ENCODE measurements at places on chromosomes 2 and 18.

- no peak for DNase-seq
Observed at GRCh38 chr2:200225951-200226350, 80.5 kb upstream of the SPATS2L start.

DNA sequence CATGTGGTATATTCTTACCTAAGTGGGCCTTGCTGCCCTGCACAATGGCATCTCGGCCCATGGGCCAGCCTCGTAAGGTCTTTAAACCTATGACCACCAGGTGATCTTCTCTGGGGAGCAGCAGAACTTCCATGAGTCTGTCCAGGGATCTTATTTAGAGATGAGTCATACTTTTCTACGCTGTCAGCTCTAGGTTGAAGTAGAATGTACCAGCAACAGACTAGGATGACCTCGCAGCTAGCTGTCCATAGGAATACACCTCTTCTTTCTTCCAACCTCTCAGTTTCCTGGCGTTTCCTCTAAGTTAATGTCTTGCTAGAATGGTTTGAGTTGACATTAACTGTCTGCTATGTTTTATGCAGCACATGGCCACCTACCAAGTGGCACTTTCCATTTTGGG is 15.6 kb upstream of the CXCR4 start:
- no peak for DNase-seq

DNA sequence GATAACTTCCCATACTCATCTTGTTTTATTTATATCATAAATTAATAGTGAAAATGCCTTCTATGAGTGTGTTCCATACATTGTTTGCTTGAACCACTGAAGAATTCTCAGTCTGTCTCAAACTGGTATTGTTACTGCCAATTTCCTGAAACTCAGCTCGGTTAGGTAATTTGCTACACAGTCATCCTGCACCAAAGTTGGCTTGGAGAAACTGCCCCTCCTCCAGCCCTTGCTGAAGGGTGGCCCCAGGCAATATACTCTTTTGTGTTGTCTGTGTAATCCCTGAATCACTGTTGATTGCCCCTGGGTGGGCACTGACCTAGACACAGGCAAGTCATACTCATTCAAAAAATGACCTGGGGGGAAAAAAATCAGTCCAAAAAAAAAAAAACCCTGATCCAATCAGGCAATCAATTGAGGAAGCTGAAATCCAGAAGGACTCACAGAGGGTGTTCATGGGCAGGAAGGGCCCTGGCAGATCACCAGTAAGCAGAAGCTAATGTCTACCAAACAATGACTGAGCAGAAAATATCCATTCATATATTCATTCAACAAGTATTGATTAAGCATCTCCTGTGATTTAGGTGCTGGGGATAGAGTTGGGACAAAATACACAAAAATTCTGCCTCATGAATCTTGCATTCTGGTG is 3.8 kb upstream of the SESTD1 start:
- DNase-seq = no peak

GRCh38 chr18:12408247-12408869 is 629 bp downstream of the PRELID3A start:
- no peak for DNase-seq

DNA sequence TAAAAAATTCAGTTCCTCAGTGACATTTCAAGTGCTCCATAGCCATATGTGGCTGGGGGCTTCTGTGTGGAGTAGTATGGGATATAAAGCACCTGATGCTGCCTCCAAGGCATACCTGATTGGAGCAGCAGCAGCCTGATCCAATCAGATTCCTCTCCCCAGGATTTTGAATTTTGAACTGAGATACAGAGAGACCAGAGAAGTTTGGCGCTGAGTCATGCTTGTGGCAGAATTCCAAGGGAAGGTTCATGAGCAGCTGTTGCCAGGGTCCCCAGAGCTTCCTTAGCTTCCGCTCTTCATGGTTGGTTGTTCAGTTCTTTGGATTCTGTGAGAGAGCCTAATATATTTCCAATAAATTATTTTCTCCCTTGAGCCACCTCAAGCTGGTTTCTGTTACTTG is 29.0 kb upstream of the CFAP36 start:
- DNase-seq = peak; percentile 2

DNA sequence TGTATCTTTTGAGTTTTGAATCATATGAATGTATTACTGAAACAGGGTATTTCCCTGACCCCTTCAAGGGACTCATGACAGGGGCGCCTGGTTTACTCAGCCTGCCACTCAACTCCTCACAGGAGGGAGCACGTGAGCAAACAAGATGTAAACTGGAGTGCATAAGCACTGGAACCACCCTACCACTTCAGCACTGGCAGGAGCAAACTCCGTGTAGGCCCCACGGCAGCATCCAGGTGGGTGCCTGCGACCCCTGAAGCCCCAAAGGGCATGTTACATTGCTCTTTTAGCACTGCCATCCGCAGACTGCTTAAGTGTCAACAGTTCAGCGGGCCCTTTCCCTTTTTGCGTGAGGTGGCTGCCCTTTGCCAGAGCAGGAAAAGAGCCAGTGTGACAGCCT is 8.2 kb upstream of the DAPL1 start:
- no peak for DNase-seq

DNA sequence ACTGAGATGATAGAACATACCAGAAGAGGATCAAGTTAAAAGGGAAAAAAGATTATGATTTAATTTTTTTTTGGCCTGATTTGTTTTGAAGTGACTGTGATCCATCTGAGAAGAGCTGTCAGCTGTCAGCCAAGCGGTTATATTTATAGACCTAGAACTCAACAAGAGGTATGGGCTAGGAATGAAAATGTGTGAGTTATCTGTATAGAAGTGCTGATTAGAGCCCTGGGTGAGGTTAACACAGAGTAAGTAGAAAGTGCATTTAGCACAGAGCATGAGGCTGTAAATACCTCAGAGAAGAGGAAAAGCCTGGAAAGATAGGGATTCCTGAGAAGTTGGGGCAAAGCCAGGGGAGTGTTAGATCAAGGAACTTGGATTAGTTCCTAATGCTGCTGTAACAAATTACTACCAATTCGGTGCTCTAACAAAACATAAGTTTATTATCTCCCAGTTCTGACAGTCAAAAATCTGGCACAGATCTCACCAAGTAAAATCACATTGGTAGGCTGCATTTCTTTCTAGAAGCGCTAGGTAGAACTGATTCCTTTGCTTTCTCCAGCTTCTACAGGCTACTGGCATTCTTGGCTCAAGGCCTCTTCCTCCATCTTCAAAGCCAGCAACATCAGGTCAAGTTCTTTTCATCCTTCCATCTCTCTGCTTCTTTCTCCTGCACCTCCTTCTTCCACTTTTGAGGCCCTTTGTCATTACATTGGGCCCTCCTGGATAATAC is 197.4 kb upstream of the SPHKAP start:
- DNase-seq = no peak

All from anterior cingulate cortex (tissue), 58 donors.